CD14-positive monocyte (primary cell): ENCODE measurements at places on chromosomes 3 and 15. TPM values are rescaled to one million over a fixed set of nuclear protein-coding genes. Genes with fewer than 3 reads are reported as not detected.

Gene EFHB
- 0.16 TPM for polyA plus RNA-seq

Gene PLSCR5
- polyA plus RNA-seq: not detected

Gene OR5AC2
- not detected for polyA plus RNA-seq

Gene GPR156
- polyA plus RNA-seq: not detected

Gene TNNC1
- not detected for polyA plus RNA-seq

DNA sequence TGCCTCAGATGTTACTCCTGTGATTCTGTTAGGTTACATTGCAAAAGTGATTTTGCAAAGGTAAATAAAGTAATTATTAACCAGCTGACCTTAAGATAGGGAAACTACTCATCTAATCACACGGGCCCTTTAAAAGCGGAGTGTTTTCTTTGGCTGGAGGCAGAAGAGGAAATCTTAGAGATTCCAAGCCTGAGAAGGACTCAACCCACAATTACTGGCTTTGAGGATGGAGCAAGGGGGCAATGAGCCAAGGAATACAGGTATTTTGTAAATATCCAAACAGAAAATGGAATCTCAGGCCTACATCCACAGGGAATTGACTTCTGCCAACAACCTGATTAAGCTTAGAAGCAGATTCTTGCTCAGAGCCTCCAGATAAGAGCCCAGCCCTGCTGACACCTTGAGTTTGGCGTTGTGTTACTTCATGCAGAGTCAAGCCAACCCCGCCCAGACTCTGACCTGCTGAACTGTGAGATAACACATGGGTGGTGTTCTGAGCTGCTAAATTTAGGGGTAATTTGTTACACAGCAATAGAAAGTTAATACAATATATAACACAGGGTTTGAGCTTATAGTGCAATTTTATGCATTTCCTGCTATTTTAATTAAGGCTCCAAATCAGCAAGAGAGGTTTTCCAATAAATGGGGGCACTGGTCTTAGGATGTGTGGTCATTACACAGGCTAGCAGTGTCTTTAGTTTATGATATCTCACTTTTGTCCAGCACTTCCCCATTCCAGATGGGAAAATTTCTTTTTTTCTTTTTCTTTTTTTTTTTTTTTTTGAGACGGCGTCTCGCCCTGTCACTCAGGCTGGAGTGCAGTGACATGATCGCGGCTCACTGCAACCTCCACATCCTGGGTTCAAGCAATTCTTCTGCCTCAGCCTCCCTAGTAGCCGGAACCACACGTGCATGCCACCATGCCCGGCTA is 19.5 kb downstream of the NFKBIZ start:
- H3K27me3 ChIP-seq: no peaks in the 10 kb centered on the region
- H3K36me3 ChIP-seq: no peaks in the 10 kb centered on the region
- no peak overlapping the region for H3K4me3 ChIP-seq
- H3K4me1 ChIP-seq: peaks cover 26% of the 10 kb centered on the region
- DNase-seq: no peak

DNA sequence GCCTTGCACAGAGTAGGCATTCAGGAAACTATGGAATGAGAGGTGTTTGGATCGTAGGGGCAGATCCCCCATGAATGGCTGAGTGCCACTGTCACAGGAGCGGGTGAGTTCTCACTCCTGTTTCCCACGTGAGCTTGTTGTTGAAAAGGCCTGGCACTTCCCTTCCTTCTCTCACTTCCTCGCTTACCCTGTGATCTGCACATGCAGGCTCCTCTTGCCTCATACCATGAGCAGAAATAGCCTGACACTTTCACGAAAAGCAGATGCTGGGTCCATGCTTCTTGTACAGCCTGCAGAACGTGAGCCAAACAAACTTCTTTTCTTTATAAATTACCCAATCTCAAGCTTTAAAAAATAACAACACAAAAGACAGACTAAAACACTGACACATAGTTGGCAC is 55.4 kb downstream of the AGBL1 start:
- no peaks in the 10 kb centered on the region for H3K4me1 ChIP-seq
- H3K36me3 ChIP-seq: no peaks in the 10 kb centered on the region
- DNase-seq: no peak
- no peaks in the 10 kb centered on the region for H3K27me3 ChIP-seq
- no peak overlapping the region for H3K27ac ChIP-seq
